ENCODE measurements at places on chromosomes 1 and 21. TPM values are rescaled to one million over a fixed set of nuclear protein-coding genes. Genes with fewer than 3 reads are reported as not detected.

DNA sequence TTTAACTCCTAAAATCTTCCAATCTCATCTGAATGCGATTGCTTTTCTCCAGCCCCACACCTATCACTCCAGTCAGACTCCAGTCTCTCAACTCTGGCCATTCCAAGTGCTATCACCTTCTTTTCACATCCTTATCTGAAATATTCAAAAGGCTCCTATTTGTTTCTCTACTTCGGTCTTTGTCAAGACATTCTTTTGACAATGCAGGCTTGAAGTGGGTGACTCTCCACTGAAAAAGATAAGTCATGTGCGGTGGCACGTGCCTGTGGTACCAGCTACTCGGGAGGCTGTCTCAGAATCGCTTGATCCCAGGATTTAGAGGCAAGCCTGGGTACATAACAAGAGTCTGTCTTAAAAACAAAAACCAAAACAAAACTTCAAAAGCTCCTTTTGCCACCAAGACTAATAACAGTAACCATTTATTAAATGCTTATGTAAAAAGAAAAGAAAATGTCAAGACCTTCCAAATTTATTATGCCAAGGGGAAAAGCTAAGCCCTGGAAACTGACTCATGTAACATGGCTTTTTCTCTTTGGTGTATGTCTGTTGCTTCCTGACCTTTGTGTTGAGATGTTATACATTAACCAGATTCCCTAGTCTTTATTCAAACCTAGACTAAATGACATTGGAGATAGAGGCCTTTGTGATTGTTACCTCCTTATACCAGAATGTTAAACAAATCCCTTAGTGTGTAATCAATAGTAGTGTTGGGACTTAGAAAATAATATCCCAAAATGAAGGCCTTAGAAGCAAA is 3.6 kb downstream of the ALG14 start:
- DNase-seq, result no peak

DNA sequence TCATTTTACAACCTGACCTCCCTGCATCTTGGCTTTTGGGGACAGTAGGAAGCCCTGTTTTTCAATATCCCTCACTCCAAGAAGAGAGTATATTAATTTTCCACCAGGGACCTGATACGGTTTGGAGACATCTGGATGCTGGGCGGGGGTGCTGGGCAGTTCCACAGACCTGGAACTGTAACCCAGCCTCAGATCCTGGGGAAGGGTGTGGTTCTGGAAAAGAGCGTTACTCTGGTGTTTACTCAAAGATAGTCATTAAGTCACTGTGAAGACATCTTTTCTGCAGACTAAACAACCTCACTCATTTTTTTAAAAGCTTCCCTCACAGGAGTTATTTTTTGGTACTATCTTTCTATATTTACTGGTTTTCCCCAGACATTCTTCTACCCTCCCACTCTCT is 189.8 kb downstream of the CLIC6 start:
- DNase-seq, result peak; percentile 24

- DNase-seq, result no peak
Observed at GRCh38 chr21:38986806-38987632, 181.3 kb downstream of the ETS2 start.

- DNase-seq, result no peak
Observed at GRCh38 chr1:95096218-95096841, 20.8 kb upstream of the TLCD4 start.

- no peak for DNase-seq
Observed at GRCh38 chr1:201059871-201060555, 36.5 kb upstream of the KIF21B start.

GRCh38 chr1:195766709-195767108 is 841.5 kb downstream of the KCNT2 start:
- DNase-seq, result no peak

GRCh38 chr1:72271555-72272085 is 10.7 kb downstream of the NEGR1 start:
- no peak for DNase-seq

DNA sequence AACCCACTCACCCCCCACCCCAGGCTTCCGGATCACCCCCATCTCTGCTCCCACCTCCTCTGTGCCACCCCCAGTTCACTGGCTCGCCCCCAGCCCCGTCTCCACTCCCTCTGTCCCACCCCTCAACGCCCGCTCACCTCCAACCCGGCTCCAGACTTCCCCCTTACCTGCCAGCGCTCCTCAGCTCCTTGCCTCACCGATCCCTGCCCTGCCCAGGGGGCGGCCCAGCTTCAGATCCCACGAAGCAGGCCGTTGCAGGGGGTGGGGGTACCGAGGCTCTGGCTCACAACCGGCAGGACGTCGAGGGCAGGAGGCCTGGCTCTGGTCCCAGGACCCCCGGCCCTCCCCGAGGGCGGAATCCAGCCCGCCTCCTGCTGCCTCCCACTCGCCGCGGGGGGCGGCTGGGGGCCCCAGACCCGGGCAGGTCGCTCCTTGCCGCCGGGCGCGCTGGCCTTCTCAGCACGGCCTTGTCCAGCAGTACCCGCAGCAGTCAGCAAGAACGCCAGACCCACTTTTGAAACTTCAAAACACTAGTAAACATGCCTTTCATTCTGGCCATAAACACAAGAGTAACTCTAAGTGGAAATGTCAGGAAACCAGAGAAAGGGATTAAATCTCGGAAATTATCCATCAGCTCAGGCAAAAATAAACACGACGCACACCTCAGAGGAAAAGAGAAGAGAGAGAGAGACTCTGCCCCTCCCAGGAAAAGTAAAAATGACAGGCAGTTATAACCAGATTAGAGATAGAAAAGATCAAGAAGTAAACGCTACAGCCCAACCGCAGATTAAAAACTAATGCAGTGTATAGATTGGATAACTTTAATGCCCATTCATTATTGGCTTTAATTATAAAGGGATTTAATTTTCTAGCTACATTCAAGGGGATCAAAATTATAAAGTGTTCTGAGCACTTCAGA is 1.0 kb upstream of the FAM89A start:
- no peak for DNase-seq

DNA sequence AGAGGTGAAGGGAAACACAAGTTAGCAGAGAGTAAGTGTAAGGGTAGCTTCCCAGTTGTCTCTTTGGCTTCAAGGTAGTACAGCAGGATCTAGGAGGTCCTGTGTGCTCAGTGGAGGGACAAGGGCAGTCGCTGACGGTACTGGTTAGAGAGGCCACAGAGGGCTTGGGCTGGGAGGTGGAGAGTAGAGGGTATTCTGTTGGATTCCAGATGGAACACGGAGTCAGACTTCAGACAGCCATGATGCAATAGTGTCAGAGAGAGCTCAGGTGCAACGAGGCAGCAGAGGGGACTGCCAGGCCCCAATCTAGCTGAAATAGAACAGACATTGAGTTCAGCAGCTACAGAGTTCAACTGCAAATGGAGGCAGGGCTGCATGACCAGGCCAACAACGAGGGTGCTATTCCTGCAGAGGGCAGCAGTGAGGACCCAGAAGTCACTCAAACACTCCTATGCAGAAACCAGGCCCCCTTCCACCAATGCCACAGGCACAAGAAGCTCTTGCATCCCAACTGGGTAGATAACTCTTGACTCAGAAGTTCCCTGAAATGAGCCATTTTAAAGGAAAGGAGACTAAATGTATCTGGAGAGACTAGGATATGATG is 325.0 kb upstream of the ESRRG start:
- peak; percentile 19 for DNase-seq

GRCh38 chr21:28943631-28944030 is 49.0 kb downstream of the LTN1 start:
- DNase-seq, result no peak

DNA sequence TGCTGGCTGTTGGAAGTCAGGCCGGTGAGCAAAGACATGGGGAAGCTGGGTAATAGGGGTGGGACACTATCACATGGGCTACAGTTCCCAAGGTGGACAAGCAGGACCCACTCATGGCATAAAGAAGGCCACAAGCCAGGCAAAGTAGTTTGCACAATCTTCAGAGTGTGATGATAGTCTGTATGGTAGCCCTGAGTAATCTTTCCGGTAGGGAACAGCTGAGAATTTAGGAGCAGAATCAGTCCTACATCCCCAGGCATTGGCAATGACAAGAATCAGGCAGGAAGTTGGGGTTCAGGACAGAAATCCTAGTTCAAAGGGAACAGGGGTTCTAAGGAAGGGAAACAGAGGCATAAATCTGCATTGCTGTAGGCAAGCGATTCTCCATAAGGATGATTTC is 23.9 kb upstream of the SPATA6 start:
- no peak for DNase-seq

DNA sequence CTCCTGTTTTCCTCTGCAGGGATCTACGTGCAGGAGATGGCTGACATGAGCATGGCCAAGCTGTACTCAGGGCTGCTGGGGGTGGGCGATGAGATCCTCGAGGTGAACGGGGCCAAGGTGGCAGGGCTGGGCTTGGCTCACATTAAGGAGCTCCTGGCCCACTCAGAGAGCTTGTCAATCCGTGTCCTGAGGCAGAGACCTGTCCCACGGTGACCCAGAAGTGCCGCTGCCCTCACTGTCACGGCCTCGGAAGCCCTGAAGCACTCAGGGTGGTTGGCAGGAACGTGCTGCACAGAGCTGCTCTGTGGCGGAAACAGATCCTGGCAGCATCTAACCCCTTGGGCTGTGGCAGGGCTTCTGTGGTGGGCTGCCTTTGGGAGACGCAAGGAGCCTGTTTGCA is 37.6 kb downstream of the KIAA1614 start:
- no peak for DNase-seq

DNA sequence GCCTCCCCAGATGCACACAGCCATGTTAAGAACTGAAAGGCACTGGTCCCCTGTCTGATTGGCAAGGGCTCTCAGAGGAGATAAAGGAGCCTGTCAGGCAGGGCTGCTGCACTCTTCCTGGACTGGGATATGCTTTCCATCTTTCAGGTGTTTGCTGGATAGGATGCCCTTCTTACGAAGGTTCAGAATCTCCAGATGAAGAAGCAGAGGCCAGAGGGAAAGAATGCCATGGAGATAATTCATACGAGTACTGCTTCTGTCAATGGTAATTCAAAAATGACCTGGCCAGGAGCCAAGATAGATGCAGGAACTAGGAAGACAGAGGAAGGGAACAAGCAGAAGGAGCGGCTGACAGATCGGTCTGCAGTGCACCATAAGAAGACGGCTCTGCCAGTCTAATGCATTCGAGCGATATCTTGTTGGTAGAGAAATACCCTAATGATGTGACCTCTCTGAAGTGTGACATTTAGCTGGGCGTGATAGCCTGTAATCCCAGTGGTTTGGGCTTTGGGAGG is 16.6 kb upstream of the ATP2B4 start:
- no peak for DNase-seq

DNA sequence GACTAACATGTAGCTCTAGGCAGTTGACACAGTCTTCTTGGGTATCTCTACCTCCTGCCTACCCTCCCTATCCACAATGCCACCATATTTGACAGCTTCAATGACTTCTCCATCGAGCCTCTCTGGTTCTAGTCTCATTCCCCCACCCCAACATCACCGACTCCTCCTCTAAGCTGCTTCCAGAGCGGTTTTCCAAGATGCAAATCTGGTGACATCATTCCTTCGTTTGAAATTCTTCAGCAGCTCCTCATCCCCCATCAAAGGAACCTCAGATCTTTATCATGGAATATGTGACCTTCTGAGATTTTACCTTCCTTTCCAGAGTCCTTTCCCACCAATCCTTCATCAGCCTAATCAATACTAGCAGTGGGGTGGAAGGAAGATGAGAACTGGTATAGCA is 352.4 kb upstream of the RUNX1 start:
- no peak for DNase-seq

GRCh38 chr1:188499690-188500089 is 1670.9 kb downstream of the PLA2G4A start:
- DNase-seq, result no peak

- no peak for DNase-seq
Observed at GRCh38 chr1:57615956-57616355, 192.1 kb upstream of the DAB1 start.

GRCh38 chr21:46546799-46547198 is 58.1 kb downstream of the S100B start:
- DNase-seq, result no peak

DNA sequence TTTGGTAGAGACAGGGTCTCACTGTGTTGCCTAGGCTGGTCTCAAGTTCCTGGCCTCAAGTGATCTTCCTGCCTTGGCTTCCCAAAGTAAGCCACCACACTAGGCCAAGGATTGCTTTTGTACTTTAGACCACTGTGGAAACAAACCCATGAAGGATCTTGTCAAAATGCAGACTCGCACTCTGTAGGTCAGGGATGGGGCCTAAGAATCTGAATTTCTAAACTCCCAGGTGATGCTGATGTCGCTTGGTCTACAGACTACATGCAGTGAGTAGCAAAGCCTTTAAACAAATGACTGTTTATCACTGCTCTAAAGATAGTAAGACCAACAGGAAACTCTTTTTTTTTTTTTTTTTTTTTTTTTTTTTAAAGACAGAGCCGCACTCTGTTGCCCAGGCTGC is 54.1 kb upstream of the MUTYH start:
- no peak for DNase-seq

DNA sequence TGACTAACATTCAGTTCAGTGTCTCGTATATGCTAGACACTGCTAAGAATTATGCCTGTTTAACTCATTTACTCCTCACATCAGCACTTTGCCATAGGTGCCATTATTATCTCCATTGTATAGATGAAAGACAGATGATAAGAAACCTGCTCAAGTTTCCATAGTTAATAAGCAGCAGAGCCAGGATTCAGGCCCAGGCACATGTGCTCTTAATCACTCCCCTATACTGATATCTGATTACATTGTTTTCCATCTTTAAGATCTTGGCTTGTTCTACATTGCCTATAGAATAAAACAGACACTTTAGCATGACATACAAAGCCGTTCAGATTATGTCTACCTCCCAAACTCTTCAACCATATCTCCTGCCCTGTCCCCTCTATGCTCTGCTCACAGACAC is 30.5 kb upstream of the USH2A start:
- no peak for DNase-seq

- DNase-seq, result peak; percentile 8
Observed at GRCh38 chr1:2972011-2972878, 49.0 kb upstream of the ACTRT2 start.

GRCh38 chr1:235791532-235792060 is 75.1 kb downstream of the LYST start:
- no peak for DNase-seq

Gene NGF
- polyA plus RNA-seq, result 3.3 TPM

Gene TMEM54
- polyA plus RNA-seq, result 23.0 TPM

Gene VSIG8
- not detected for polyA plus RNA-seq

Gene BTBD8
- polyA plus RNA-seq, result 4.5 TPM

Gene FNBP1L
- polyA plus RNA-seq, result 21.9 TPM
